ENCODE measurements at places on chromosomes 7 and 10. TPM values are rescaled to one million over a fixed set of nuclear protein-coding genes. Genes with fewer than 3 reads are reported as not detected.

ELAPOR2 gene
- total RNA-seq = 3.5 TPM

GLCCI1 gene
- 7.0 TPM for total RNA-seq

SPOCK2 gene
- 20.2 TPM for total RNA-seq

SORBS1 gene
- 1.6 TPM for total RNA-seq

GIMAP2 gene
- 1.3 TPM for total RNA-seq

DNA sequence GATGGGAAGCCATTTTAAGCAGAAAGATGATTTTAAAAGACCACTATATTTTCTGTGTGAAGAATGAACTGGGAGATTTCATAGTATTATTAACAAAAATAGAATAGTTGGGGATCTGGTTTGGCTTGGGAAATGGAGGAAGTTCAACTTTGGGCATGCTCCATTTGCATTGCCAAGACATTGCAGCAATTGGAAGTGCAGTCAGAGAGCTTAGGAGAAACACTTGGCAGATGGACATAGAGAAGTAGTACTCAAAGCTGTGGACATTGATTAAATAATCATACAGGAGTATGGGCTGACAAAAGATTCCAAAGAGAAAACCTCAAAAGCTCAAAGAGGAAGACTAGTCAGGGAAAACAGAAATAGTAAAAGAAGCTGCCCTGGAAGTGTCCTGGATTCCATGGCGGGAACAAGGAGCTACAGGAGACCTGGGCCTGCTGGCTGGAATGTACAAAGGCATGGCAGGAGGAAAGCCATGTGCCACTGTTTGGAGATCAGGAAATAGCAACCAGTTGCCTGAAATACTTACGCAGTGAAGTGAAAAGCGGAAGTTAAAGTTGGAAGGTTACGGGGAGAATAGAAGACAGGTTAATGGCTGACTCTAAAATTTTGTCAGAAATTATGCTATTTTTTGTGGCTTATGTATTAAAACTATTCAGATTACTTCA, 93.6 kb upstream of the MXI1 start:
- DNase-seq = no peak

GRCh38 chr7:108037741-108038140, 34.8 kb upstream of the LAMB1 start:
- DNase-seq = no peak

DNA sequence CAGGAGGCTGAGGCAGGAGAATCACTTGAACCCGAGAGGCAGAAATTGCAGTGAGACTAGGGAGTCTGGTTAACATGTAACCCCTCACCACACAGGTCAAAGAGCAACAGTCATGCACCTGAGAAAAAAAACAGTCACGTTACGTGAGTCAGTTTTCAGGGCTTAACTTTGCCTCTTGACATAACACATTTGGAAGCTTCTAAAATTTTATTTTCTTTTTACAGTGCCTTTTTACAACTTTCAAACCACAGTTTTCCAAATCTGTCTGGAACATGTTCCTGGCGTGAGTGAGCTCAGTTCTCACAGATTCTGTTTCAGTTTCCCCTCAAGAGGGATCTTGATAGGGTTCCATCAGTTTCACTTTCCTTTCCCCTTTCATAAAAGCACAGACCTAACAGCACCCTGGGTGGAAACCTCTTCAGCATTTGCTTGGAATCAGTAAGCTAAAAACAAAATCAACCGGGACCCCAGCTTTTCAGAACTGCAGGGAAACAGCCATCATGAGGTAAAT, 4.4 kb downstream of the IFIT3 start:
- DNase-seq = peak; percentile 45

DNA sequence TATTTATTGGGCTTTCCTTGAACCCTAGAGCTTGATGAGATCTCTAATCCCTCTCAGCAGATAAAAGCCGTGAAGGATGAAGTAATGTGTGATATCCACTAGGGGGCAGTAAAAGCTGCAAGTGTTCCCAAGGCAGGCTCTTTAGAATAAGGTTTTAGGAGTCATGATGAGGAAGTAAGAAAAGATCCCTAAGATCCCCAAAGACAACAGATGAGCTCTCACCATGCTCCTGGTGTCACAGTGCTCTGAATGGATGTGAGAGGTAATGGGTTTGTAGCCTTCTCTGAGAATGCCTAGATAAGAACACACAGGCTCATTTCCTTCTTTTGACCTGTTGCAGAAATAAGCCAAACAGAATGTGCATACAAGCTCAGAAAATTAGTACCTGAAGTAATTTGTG, 70.4 kb upstream of the ITPRID1 start:
- DNase-seq = peak; percentile 46

Measured in mammary epithelial cell (primary cell).